ENCODE measurements at places on chromosomes 3 and 15.
A peak's percentile ranks its signal among the peaks of the same experiment; 100 is the strongest.

GRCh38 chr15:77851691-77852090 lies 219.0 kb upstream of the LINGO1 start:
- peak; percentile 67 for DNase-seq

GRCh38 chr3:86793786-86794185 lies 197.2 kb downstream of the VGLL3 start:
- no peak for DNase-seq

- DNase-seq = no peak
These were observed 585 bp upstream of the MKRN2 start for GRCh38 chr3:12556314-12556689.

DNA sequence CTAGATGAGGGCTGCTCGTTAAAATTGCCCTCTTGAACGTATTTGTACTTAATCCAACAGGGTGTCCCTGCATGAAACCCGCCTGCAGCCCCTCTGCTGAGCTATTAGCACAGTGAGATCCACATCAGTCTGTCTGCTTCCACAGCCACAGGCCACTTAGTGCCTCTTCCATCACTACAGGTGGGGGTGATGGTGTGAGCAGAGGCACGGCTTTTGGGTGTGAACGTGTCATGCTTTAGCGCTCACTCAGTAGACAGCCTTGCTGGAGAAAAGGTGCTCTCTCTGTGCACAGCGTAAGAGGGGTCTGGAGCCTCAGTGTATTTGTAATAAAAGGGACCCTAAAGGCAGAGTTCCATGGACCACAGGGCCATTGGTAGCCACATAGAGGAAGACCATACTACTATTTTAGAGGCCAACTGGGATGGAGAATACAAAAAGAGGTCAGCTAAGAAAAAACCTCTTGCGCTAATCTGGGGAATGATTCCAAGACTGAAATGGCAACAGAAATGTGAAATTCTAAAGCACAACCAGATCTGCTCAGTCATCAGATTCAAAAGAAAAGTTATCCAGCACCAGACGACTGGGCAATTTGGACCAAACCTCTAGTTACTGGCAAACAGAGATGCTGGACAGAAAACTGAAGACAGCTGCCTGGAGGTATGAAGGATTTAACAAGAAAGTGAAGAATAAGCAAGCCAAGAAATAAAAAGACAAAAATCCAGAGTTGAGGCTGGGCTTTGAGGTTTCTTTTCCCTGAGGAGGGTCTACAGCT lies 120.2 kb downstream of the ATP10A start:
- no peak for DNase-seq

DNA sequence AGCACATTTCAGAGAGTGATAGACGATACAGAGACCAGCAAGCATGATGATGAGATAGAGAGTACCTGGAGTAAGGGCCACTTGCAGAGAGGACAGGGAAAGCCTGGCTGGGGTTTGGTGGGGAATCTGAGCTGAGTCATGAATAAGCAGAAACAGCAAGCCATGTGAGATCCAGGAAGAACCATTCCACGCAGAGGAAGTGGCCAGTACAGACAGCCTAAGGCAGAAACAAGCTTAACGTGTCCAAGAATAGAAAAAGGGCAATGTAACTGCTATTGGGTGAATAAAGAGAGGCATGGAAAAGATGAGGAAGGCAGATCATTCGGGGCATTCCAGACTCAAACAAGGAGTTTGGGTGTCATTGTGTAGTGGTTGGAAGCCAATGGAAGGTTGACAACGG lies 816.3 kb upstream of the CFAP20DC start:
- DNase-seq = no peak

DNA sequence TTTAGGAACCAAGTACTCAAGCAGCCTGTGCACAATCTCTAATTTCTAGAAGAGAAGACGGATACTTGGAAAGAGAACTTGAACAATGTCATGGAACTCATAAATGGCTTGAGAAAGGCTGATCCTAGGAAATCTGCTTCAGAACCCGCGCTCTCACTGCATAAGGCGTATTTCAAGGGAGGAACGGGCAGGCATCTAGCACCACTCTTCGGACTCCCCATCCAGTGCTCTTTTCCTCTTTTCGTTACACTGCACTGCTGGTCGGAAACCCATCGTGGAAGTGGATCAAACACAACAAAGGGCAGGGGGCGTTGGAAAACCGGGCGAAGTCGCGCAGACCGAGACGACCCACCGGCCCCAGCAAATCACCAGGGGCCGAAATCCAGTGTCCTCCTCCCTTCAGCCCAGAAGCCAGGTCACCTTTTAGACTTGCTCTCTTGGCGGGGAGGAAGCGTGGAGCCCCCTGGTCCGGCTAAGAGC lies 539 bp upstream of the TLNRD1 start:
- no peak for DNase-seq

GRCh38 chr3:8663177-8664061 lies 18.8 kb upstream of the SSUH2 start:
- DNase-seq = peak; percentile 65

- DNase-seq = no peak
These were observed 13.2 kb upstream of the GPR160 start for GRCh38 chr3:170024581-170024980.

DNA sequence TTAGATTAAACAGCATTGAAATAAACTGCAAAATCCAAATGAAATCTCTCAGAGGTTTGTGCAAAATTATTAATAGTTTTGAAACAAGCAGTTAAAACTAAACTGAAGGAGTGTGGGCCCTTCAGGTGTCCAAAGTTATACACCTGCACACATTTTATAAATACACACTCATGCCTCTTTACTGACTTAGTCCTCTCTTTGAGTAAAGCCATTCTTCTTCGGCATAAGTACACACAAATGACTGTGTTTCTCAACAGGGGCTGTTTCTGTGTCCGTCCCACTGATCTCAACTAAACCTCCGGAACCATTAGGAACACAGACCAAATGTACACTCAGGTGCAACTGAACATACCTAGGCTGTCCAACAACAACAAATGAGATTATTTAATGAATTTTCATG lies 18.8 kb downstream of the MECOM start:
- DNase-seq = no peak

- no peak for DNase-seq
These were observed 370.5 kb downstream of the CTNNB1 start for GRCh38 chr3:41569632-41570305.

- DNase-seq = no peak
These were observed 46.6 kb downstream of the ZBTB38 start for GRCh38 chr3:141414800-141415462.

DNA sequence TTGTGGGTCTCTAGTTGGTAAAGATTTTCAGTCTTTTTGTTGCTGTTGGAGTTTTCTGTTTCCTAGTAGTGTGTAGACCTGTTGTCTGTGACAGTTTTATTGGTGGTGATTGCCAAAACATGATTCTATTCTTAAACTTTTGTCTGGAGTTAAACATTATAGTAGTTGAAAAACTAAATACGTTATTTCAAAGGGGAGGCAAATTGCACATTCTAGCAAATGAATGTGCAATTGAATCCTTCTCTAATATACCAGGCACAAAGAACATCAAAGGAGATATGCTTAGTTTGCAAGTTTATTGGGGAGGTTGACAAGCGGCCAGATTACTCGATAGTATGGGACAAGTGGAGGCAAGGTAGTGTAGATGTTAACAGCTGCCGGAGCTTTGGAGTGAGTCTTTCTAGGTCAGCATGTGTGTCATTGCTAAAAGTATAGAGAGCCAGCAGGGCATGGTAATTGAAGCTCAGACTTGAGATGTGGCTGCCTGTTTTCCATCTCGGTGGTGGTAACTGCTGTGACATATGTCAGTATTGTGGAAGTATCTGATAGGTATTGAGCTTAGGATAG lies 20.6 kb downstream of the CHD2 start:
- DNase-seq = no peak

DNA sequence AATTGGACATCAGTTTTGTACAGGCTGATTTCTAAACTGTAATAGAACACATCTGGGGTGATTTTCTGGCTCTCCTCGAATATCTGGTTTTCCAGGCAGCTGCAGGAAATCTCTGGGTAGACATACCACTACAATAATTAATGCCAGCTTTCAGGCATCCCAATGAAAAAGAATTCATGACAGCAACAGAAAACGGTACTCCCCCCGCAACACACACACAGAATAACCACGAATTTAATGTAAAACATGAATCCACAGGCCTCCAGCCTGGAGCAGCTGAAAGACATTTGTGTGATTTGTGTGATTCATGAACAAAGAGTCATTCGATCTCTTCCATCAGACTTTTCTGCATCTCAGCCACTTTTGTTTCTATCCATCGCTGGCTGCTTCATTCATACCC lies 262.2 kb downstream of the MAGI1 start:
- no peak for DNase-seq

- DNase-seq = peak; percentile 93
These were observed 75.9 kb upstream of the VGLL4 start for GRCh38 chr3:11719406-11720303.

- DNase-seq = no peak
These were observed 17.5 kb upstream of the SLC27A2 start for GRCh38 chr15:50164458-50164857.

GRCh38 chr15:29070471-29071231 lies 184.9 kb downstream of the APBA2 start:
- DNase-seq = no peak

DNA sequence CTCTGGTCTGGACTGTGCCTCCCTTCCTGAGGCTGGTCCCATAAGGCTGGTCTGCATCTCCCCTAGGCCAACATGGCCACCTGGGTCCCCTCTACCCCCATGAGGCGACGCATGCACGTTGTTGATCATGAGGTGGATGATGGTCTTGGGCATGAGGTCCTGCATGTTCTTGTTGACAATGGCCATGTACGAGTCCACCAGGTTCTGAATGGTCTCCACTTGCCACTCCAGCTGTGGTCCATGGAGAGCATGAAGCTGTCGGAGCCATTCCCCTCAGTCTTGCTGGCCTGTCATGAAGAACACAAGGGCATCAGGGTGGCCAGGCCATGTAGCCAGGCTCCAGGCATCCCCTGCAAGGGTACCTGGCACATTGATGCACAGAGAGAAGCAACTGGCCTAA lies 27.1 kb upstream of the CSPG4 start:
- DNase-seq = no peak

DNA sequence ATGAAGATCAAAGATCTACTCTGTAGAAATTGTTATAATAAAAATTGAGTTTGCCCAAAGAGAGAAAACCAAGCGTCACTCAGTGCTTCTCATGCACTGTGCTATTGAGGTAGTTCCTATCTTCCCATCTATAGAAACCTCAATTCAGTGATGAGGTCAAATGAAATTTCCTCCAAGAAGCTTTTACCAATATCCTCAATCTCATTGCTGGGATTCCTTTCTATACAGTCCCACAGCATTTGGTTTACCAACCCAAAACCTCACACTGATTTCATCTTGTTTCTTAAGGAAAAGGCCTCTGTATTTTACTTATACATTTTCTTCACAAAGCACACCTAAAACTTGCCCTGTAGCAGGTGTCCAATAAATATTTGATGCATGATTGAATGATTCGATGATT lies 147.2 kb downstream of the ALCAM start:
- no peak for DNase-seq
